NCI-H2081 treated with DMSO at 0.1 percent for 48 hours (cell line): ENCODE measurements at places on chromosomes 2 and 18.

GRCh38 chr2:172995323-172996244 is 80.1 kb upstream of the MAP3K20 start:
- no peak for DNase-seq

DNA sequence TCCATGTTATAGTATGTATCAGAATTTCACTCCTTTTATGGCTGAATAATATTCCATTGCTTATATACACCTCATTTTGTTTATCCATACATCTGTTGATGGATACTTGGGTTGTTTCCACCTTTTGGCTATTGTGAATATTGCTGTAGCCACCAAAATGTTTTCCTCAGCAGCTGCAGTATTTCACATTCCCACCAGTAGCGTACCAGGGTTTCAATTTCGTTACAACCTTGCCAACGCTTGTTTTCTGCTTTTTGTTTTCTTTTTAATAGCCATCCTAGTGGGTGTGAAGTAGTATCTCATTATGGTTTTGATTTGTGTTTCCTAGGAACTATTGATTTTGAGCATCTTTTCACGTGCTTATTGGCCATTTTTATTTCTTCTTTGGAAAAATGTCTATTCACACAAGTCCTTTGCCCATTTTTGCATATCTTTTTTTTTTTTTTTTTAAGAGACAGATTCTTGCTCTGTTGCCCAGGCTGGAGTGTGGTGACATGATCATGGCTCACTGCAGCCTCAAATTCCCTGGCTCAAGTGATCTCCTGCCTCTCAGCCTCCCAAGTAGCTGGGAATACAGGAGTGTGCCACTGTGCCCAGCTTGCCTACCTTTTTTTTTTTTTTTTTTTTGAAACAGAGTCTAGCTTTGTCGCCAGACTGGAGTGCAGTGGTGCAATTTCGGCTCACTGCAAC is 14.2 kb downstream of the UBXN2A start:
- DNase-seq, result no peak

GRCh38 chr18:27313678-27314077 is 128.6 kb upstream of the CHST9 start:
- no peak for DNase-seq

GRCh38 chr2:187642498-187642897 is 88.3 kb upstream of the TFPI start:
- DNase-seq, result no peak

GRCh38 chr18:68564351-68564750 is 150.6 kb downstream of the TMX3 start:
- DNase-seq, result no peak

DNA sequence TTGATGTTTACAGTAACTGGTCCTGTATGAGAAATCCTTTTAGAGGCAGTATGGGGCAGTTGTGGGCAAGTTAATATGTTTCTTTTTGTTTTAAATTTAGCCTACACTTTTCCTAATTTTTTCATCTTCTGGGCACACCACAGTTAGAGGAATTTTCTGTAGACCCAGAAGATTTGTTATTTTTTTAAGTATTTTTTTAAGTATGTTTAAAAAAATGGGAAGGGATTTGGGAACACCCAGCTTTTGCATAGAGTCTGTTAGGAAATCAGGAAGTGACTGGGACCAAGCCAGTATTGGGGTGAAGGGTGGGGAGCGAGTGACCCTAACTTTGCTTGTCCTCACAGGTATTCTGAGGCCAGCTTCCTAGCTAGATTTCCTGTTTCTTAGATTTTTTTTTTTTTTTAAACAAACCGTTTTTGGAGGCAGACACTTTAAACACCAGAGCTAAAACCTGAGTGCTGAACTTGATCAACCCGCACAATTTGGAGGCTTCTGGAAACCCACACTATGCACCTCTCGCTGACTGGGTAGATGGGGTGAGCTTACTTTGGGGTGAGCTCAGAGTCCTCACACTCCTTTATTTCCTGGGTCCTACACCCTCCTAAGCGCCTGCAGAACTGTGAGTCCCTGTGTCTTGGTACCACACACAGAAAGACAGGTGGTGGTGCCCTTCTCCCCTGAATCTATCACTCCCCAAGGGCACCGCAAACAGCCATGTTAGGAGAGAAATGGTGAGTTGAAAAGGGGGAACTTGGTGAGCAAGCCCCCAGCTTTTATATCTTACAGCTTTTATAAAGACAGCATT is 5.2 kb downstream of the GATA6 start:
- no peak for DNase-seq

DNA sequence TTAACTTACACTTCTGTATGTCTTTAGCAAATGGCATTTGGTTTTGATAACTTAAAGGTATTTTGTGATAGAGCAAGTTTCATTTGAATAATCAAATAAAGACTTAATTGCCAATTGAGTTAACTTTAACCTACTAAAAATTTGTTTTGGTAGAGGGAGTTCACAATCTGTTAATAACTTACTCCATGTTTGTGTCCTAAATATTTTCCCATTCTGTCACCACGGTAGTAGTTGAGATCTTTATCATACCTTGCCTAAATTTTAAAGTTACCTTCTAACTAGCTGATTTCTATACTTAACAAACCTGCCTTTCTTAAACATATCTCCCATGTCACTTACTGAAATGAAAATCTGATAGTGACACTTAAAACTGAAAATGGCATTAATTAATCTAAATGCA is 127.1 kb downstream of the TMEFF2 start:
- no peak for DNase-seq

- DNase-seq, result no peak
These were observed 76.2 kb downstream of the NRP2 start for GRCh38 chr2:205758500-205758899.

DNA sequence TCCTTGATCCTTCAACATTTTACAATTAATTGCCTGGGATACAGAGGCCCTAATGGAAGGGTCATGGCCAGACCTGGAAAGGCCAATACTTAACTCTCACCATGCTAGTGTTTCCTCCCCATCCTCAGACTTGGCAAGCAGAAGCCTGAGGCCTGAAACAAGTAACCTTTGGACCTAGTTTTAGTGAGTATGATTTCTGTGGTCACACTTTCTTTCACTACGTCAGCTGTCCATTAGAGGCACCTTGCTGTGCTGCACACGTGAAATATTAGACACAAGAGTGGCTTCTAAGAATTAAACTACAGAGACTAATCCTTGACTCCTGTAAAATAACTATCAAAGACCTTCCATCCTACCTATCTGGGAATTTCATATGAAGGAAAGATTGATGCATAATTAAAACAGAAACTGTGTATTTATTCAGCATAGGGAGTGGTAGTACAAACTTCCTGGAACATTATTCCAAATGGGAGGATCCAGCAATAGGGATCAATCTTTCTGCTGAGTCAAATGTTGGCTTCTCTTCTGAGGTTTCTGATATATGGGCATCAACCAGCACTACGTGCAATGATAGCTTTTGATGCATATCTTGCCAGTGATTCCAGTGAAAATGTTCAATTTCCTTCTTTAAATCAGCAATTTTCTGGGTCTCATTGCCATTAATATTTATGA is 249.7 kb downstream of the IKZF2 start:
- no peak for DNase-seq

- no peak for DNase-seq
These were observed 1.1 kb downstream of the CCDC93 start for GRCh38 chr2:118012778-118013177.

GRCh38 chr2:128468186-128468920 is 149.7 kb upstream of the HS6ST1 start:
- DNase-seq, result no peak

- no peak for DNase-seq
These were observed 249.3 kb upstream of the MYT1L start for GRCh38 chr2:2580341-2580740.

DNA sequence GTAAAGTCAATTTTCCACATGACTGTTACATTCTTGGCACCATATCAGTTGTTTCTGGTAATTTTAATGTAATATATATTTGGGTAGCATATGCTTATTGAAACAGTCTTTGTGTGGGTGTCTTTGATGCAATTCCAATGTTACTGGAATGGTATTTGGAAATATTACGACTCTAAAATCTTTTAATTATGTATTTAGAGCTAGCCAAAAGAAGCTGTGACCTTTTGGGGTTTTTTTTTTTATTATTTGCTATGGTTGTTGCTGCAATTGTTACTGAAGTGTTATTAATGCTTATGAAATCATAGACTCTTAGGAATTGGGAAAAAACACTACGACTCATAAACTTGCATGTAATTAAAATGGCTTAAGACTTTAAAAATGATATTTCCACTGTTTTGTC is 95.9 kb downstream of the AOX1 start:
- no peak for DNase-seq

DNA sequence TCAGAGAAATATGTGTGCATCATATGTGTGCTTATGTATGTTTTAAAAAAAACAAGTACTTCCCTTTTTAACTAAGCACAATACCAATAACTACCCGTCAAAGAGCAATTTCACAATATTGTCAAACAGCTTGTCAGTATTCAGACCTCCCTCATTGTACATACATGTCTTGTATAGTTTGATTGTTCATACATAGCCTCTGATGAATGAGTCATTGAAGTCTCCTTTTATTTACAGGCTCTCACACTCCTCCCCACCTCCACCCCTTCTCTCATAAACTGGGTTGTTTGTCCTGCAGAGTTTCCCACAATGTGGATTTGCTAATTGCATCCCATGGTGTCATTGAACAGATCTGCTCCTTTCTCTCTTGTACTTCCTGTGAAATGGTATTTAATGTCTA is 132.8 kb upstream of the L3MBTL4 start:
- DNase-seq, result no peak

DNA sequence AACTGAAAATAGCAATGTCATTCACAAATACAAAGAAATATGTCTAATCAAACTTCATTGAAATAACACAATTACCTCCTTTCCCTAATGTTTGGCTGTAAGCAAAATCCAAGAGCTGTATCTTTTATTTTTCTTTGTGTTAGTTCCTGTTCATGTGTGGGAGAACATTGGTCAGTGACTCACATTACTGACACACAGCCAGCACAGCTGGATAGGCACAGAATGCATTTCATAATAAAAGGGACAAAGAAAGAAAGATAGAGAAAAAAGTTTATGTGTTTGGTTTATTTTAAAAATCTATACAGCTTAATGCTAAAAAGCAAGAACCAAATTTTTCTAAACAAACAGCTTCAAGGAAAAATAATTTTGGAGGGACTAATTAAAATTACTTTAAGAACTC is 185.6 kb upstream of the COL3A1 start:
- no peak for DNase-seq
